DMS153 (cell line): ENCODE measurements at places on chromosomes 3 and 15.

GRCh38 chr15:63970621-63971426, 75.5 kb downstream of the DAPK2 start:
- DNase-seq = no peak

- DNase-seq = peak; percentile 2
These were observed 72.3 kb downstream of the TAMM41 start for GRCh38 chr3:11774296-11774877.

DNA sequence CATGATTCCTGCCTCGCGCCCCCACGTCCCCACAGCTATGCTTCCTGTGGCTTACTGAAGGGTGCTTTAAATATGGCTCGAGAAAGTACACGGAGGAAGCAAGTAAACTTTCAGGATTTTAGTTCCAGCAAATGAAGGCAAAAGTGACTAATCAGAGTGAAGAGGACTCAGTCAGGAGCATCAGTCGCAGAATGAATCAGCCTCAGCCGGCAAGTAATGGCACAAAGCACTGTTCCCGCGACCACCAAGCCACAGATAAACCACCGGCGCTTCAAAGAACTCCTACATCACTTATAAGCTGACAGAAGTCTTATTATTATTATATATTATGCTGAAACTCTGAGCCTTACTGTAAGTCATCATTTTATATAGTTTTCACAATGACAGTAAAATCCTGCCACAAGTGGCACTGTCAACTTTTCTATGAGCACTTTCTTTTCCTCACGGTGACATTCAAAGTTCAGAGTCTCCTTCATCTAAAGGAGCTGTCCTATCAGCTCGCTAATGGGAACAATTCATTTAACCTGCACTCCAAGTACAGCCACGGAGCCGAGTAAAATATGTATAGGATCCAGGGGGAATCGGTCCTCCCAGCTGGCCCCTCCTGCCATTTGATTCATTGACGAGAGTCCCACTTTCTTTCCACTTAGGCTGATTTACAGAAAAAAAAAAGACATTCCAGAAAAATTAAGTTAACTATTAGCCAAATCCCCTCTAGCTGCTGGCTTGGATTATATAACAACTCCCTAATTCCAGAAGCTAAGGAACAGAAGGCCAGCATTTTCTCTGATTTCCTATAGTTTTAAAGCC, 217.0 kb upstream of the ICE2 start:
- no peak for DNase-seq

DNA sequence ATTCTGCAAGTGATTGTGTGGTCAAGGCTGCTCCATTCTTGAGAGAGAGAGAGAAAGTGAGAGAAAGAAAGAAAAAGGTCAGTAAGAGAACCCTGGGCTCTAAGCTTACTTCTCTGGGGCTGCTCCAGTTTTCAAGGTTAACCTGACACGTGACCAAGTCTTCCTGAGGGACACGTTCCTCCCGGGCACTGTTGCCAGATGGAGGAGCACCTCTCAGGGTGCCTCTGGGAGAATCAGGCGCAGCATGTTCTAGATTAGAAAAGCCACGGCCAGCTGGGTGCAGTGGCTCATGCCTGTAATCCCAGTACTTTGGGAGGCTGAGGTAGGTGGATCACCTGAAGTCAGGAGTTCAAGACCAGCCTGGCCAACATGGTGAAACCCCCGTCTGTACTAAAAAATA, 60.8 kb downstream of the ITGA11 start:
- no peak for DNase-seq

DNA sequence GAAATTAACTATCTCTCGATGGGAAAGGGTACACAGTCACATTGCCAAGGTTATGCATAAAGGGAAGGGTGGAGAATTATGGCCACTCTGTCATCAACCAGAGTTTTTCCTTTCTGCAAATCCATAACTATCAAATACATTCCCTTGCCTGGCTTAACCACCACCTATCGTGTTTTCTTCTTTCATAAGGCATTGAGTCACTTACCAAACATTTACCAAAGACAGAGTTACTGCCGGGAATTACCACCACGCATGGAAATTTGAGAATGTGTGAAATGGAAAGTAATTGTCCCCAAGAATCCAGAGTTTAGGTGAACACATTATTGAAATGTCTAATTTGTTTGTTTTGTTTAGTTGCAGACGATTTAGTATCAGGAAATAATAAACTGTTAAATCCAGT, 134.3 kb upstream of the LRRN1 start:
- DNase-seq = no peak

- no peak for DNase-seq
These were observed 21.2 kb downstream of the KATNBL1 start for GRCh38 chr15:34188711-34189110.

- DNase-seq = no peak
These were observed 1237.3 kb downstream of the ROBO2 start for GRCh38 chr3:78277220-78277619.

DNA sequence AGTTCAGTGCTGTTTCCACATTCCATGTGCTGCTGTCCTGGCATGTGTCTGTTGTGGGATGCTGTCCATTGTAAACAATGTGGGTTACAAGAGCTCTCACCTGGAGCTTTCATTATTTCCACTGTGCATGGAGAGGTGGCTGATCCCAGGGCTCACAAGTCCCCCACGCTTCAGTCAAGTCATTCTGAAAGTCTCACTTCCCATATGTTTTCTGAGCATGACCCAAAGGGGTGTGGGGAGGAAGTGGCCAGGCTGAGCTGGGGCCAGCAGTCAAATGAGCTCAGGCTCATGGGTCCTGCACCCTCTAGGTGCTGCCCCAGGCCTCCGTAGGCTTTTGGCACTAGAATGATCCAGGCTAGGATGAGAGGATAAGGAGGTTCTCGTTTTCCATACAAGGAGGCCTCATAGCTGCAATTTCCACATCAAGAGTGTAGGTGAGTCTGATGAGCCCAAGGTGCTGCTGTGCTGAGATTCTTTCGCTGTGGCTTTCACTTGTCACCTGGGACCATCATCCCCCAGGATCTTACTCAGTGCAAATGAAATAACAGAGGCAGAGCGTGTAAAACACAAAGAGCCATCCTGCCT, 22.0 kb downstream of the STARD5 start:
- no peak for DNase-seq

DNA sequence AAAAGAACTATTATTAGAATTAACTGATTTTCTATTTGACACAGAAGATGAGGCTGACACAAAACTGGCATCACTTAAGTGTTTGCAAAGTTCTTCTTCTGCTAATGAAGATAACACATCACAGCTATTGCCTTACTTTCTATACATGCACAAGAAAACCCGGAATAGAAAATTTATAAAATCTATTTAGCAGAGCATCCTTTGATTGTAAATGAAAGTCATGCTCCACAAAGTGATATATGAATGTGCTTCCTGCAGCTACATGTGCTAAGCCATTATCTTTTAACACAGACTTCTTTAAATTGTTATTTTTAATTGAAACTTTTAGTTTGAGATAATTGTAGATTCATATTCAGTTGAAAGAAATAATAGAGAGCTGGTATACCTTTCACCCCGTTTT, 27.0 kb downstream of the DENND4A start:
- no peak for DNase-seq

DNA sequence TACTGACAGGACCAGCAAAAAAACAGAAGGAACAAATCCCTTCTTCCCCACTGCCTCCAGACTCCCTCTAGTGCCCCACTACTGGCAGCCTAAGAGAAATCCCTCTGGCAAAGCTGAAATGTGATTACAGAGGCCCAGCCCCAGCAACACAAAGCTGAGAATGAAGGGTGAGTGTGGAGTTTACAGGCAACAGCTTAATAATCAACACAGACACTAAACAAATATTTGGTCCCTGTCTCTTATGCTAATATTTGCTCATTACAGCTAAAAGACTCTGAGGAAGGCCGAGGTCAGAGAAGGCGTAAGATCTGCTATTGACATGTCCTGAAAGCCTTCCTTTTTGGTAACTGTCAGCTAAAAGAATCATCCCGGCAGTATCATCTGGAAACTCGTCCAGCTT, 308.5 kb upstream of the RASGRP1 start:
- DNase-seq = no peak

DNA sequence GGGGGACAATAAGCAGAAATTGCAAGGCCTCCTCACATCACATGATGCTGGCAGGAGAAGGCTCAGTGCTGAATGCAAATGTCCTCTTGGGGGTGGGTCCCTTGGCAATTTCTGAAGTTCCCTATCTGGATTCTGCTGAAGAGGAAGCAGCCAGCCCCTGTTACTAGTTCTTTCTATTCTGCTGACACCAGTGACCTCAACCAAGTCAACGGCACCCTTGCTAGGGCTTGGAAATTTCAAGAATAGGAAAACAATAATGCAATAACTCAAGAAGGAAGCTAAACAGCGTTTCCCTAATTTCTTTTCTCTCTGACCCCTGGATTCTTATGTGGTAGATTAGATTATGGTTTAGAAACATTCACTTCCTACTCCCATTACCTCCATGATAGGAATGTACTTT, 46.2 kb upstream of the FOXP1 start:
- no peak for DNase-seq

DNA sequence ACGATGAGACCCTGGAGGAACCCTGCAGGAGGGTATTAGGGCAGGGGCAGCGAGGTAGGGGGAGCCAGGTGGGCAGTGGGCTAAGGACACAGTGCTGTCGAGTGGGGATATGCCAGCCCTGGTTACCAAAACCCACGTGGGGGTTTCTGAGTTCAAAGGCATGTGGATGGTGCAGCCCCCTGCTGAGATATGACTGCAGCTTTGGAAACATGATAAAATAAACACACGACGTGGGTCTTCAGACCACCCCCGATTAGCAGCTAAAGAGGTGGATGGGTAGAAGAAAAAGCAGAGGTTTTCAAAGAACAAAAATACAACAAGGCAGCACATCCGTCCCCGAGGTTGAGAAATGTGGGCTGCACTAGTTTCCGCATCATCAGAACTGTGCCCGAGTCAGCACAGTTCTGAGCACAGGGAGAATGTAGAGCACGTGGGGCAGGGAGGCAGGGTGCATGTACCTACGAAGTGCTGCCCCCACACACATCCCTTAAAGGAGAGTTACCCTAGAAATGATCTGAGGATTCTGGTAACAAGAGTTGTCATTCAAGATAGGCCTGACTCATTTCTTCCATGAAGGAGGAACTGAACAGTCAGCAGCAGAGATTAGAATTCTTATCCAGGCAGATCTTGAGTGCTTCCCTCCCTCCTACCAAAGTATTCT, 121.3 kb downstream of the RPLP1 start:
- DNase-seq = no peak

- no peak for DNase-seq
These were observed 138.9 kb upstream of the SLC7A14 start for GRCh38 chr3:170724599-170725280.

- DNase-seq = no peak
These were observed 123.6 kb upstream of the CD96 start for GRCh38 chr3:111418391-111418790.

GRCh38 chr3:106078635-106079034, 209.8 kb upstream of the CBLB start:
- DNase-seq = no peak

GRCh38 chr3:24986612-24987011, 441.5 kb upstream of the RARB start:
- no peak for DNase-seq

DNA sequence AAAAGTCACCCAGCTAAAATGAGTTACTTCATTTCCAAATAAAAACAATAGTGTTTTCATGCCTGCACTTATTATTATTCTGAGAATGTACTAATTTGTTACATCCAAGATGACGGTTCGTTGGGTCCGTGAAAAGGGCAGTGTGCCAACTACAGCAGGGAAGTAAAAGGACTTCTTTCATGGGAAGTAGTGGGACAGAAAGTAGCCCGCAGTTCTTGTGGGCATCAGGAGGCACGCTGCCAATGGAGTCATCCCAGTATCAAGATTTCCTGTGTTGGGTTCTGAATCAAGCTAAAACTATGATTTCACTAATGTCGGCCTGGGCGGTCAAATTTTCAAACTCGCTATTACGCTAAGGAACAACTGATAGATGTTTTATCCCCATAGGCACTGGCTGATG, 254.5 kb upstream of the SOX2 start:
- DNase-seq = no peak

DNA sequence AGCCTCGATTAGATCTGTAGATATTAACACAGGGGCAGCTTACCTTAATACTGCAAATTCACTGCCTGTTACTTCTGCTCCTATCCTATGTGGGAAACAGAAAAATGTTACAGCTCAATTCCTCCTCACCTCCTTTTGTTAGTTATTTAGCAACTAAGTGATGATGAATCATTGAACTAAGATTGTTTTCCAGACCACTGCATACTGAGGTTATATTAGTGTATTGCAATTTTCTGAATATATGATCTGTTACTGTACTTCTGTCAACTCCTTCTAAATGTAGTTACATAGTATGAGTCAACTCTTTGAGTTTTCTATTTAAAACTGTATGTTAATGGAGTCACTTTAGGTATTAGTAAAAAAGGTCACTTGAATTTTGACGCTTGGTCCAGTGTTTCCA, 331.5 kb upstream of the SLCO3A1 start:
- no peak for DNase-seq

- no peak for DNase-seq
These were observed 63.8 kb downstream of the TTC23 start for GRCh38 chr15:99185414-99186130.

- no peak for DNase-seq
These were observed 397.4 kb upstream of the AZI2 start for GRCh38 chr3:28745916-28746617.

DNA sequence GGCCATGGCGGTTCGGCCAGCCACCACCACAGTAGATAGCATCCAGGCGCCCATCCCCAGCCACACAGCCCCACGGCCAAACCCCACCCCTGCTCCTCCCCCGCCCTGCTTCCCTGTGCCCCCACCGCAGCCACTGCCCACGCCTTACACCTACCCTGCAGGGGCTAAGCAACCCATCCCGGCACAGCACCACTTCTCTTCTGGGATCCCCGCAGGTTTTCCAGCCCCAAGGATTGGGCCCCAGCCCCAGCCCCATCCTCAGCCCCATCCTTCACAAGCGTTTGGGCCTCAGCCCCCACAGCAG, 29.5 kb downstream of the PTPN23 start:
- DNase-seq = no peak

- DNase-seq = no peak
These were observed 9.1 kb upstream of the GNAI2 start for GRCh38 chr3:50226888-50227389.

- DNase-seq = no peak
These were observed 72.3 kb downstream of the BLM start for GRCh38 chr15:90789462-90789861.

- no peak for DNase-seq
These were observed 7.7 kb downstream of the FSTL1 start for GRCh38 chr3:120442975-120443517.

DNA sequence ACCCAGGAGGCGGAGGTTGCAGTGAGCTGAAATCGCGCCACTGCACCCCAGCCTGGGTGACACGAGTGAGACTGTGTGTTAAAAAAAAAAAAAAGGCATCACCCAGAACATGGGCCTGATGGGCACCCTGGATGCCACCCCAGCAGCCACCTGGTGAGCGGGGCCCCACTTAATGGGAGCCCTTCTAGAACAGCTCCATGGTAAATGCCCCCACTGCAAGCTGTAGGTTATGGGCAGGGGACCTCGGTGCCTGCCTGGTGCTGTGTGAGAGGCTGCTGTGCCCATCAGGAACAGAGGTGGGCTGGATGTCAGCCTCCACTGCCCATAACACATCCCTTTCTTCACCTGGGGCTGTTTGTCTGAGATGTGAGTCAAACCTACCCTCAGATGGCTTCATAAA, 156.2 kb upstream of the MEF2A start:
- DNase-seq = no peak

GRCh38 chr15:70538278-70538677, 225.1 kb downstream of the UACA start:
- no peak for DNase-seq
